ENCODE measurements at places on chromosomes 2 and 18.

- no peak for DNase-seq
These were observed 114.5 kb downstream of the USP34 start for GRCh38 chr2:61356261-61356957.

GRCh38 chr2:144509001-144509878 is 10.7 kb downstream of the ZEB2 start:
- DNase-seq, result no peak

DNA sequence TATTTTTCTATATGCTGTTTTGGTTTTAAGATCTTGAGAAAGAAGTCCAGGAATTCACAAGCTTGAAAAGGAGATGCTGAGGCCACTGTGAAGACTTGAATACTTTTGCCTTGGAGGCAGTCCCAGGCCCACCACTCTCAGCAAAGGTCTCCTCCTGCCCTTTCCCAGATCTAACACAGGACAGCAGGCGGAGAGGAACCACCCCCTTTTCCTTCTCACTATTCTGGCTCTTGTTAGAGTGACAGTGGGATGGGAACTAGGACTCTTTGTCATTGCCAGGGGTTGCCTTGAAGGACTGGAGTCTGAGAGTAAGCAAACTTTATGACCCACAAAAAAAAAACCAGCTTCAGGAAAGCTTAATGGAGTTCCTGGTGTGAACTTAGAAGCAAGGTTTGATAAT is 54.7 kb downstream of the E2F6 start:
- no peak for DNase-seq

DNA sequence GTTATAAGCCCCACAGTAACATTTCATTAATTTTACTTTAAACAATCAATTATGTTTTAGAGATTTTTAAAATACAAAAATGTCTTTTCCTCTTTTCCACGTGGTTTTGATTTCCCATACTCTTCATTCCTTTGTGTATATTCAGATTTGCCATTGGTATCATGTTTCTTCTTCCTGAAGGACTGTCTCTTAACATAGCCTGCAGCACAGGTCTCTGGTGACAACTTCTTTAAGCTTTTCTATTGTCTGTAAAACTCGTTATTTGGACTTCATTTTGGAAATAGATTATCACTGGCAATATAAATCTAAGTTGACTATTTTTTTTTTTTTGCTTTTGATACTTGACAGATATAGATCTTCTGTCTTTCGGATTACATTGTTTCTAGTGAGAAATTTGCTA is 115.2 kb upstream of the KLHL29 start:
- no peak for DNase-seq

DNA sequence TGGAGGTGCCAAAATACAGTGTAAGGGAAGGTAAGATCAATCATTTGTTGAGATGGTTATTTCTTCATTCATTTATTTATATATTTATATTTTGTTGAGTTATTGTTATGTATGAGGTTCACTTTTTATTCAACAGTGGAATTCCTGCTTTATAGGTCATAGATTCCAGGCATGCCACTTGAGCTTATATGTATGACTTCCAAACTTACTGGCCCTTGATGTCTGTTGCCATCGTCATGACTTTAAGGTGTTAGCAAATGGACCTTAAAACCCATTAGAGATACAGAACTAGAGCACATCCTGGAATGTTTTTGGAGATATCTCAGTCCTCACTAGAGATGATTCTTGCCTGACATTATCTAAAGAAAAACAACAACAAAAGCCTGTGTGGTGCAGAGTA is 25.9 kb downstream of the CCDC85A start:
- DNase-seq, result no peak

GRCh38 chr18:38651736-38652135 is 1086.1 kb upstream of the CELF4 start:
- DNase-seq, result no peak

DNA sequence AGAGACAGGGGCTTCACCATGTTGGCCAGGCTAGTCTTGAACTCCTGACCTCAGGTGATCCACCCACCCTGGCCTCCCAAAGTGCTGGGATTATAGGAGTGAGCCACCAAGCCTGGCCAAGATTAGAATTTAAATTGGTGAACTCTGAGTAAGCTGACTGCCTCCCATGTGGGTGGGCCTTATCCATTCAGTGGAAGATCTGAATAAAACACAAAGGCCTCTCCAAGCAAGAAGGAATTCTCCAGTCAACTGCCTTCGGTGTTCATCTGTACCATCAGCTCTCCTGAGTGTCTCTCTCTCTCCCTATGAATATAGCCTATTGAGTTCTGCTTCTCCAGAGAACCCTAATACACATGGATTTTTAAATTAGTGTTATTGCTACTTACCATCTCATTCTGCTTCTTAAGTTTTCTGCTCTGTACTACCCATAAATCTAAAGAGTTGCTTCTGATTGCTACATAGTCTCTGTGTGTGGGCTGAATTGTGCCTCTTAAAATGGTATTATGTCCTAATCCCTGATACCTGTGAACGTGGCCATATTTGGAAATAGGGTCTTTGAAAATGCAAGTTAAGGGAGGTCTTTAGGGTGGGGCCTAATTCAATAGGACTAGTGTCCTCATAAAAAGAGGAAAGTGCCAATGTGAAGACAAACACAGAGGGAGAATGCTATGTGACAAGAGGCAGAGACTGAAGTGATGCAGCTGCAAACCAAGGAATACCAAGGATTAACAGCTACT is 36.3 kb downstream of the FBXO11 start:
- DNase-seq, result no peak

DNA sequence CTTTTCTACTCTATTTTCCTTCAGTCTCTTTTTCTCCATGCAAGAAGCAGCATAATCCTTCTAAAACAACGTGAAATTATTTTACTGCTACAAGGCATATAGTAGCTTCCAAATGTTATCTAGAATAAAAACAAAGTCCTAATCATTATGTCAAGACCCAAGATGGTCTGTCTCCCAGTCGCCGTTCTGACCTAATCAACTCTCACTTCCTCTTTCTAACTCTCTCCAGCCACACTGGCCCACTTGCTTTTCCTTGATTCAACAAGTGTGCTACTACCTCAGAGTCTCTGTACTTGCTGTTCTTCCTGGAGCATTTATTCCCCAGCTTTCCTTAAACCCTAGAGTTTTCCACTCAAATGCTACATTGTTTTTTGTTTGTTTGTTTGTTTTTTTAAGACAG is 1491.2 kb downstream of the LRP1B start:
- no peak for DNase-seq

- DNase-seq, result no peak
These were observed 92.5 kb downstream of the KCNF1 start for GRCh38 chr2:11004199-11004598.

Data from activated CD8-positive, alpha-beta memory T cell treated with anti-CD3 and anti-CD28 coated beads for 1 hour (primary cell).